ENCODE measurements at places on chromosomes 5 and 9.

DNA sequence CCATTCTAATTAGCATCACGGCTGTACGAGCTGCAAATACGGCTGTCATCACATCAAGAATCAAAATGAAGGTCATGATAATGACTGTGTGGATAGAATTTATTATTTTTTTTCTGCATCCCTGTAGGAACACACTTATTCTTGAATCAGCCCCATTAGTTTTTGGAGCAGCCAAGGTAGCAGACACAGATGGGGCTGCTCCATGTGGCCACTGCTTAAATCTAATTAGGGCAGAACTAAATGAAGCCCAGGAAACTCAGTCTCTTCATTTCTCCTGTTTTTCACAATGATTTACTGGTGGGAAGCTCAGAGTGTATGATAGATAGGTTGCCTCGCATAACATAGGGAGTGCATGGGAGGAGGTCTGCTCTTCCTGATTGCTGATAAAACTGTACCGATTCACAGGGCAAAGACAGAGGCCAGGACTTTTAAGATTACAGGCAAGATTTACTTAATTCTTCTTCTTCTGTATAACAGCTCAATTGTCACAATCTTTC lies 275.5 kb downstream of the GLIS3 start:
- no peak for DNase-seq

DNA sequence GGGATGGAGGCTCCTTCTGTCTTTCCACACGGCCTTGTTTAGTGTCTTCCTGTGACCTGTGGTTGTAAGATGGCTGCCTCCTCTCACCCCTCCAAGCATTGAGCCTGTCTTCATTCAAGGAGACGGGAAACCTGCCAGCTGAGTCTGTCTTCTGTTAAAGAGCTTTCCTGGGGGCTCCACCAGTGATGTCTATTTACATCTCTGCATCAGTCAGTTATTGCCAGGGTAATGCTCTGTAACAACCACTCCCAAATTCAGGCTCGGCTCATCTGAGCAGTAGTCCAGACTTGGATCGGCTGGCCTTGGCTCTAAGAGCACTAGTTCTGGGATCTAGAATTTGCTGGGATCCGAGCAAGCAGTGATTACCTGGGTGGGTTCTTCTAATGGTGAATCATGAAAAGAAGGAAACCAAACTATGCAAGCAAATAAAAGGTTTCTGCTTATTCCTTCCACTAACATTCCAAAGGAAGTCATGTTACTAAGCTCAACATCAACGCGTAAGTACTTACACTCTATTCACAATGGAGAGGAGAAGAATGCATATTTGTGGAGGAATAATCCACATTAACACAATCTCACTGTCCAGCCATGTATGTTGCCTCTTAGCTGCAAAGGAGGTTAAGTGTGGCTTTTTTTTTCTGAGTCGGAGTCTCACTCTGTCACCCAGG lies 61.7 kb downstream of the GALNT12 start:
- no peak for DNase-seq

DNA sequence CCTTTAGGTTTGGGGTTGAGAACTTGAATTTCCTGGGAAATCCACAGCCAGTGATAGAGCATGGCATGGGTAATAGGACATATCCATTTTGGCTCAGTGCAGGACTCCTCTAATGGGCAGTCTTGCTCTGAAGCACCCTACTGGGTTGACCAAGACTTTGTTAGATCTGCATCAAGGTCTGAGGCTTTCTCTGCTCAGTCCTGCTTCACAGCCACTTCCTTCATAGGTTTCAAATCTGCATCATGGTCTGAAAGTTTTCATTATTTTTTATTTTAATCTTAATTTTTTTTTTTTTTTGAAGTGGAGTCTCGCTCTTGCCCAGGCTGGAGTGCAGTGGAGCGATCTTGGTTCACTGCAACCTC lies 36.5 kb downstream of the KIF2A start:
- DNase-seq = no peak

- no peak for DNase-seq
These were observed 168.5 kb downstream of the DOCK2 start for GRCh38 chr5:169805527-169805934.

DNA sequence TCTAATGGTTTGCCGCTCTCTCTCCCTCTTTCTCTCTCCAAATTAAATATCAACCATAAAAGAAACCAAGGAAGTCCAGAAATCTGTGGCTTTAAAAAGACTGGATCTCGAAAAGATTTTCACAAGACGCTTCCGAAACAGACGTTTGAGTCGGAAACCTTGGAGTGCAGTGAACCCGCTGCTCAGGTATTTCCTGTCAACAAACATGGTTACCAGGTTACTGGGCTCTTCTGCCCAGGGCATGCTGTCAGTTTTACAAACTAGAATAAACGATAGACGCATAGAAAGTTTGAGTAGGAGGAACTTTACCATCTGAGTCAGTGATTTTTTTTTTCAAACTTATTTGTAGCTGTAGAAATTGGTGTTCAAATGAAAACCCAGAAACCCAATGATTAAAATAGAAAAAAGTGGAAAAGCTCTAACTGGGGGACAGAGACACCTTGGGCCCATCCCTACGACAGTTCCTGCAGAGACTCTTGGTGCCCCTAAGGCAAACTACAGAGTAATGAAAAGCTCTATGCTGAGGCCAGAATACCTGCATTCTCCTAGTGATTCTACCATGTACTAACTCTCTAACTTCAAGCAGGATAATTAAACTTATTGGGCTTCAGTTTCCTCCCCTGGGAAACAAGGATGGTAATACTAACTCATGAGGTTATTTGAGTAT lies 90.0 kb downstream of the DOCK8 start:
- no peak for DNase-seq

Data from right renal pelvis (tissue), 4 donors.